Dermis blood vessel endothelial cell (primary cell): ENCODE measurements at places on chromosomes 2 and 18.

DNA sequence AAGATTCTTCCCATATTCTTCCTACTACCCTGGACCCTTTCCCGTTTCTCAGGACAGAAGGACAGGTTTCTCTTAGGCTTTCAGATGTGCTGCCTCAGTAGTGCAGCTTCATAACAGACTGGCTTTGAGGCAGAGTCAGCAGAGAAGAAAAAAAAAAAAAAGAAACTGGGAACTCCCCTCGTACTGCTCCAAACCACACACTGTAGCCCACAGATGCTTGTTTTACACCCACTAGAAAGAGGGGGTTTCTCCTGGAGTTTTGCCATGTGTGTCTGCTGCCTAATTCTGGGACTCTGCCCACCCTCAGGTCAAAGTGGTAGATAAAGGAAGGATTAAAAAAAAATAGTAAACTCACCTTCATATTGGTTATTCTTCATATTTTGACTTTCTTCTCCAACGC, 95.9 kb downstream of the NCOA1 start:
- DNase-seq: no peak

GRCh38 chr18:23243178-23243577, 107.9 kb downstream of the CABLES1 start:
- DNase-seq: no peak

GRCh38 chr2:148965623-148966437, 72.7 kb upstream of the LYPD6B start:
- DNase-seq: no peak

DNA sequence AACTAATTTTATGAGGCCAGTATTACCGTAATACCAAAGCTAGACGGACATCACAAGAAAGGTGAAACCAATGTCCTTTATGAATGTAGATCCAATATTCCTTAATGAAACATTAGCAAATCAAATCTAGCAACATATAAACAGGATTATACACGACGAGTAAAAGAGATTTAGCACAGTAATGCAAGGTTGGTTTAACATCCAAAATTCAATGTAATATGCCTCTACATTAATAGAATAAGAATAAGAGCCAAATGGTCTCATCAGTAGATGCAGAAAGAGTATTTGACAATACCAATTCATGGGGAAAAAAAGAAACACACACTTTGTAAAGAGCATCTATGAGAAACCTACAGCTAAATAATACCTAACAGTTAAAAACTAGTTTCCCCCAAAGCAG, 99.5 kb downstream of the TMEM163 start:
- DNase-seq: no peak

GRCh38 chr2:177397481-177398289, 5.1 kb downstream of the AGPS start:
- peak; percentile 81 for DNase-seq

DNA sequence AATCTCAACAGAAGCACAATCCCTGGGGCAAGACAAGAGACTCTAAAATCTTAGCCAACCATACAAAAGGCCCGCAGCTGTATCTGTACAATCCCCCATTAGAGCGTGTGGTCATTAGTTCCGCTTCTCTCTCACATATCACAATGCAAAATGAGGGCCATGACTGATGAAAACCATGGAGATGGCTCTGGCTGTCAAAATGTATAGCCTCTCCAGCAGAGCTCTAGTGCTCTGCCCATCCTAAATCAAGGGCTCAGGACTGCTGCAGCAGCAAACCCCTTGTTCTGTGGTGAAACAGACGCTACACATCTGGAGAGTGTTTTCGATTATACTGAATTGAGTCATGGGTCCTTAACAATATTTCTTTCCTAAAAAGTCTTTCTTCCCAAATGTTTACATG, 221.0 kb downstream of the PID1 start:
- no peak for DNase-seq

DNA sequence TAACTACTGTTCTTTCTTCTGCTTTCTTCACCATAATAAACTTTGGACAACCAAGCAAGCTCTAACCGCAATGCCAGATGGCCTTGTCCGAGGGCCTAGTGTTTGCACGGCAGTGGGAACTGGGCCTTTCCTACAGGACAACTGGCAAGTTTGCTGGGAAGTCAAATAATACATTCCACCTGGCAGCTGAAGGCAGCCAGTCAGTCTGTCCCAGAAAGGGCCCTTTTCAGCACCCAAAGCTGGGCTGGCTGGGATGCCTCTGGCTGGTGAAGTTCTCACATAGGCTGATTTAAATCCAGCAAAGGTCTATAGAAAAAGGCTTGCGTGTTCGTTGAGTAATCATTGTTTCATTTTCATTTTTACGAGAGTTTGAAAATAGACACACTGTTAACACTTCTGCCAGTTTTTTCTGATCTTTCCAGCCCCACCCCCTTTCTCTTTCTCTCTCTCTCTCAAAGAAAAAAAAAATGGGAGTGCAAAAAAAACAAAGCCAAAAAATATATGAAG, 110.0 kb upstream of the EPAS1 start:
- DNase-seq: peak; percentile 38

- DNase-seq: no peak
These were observed 781.9 kb downstream of the GALR1 start for GRCh38 chr18:78031589-78031988.

- no peak for DNase-seq
These were observed 21.6 kb downstream of the CUL3 start for GRCh38 chr2:224563537-224563936.

DNA sequence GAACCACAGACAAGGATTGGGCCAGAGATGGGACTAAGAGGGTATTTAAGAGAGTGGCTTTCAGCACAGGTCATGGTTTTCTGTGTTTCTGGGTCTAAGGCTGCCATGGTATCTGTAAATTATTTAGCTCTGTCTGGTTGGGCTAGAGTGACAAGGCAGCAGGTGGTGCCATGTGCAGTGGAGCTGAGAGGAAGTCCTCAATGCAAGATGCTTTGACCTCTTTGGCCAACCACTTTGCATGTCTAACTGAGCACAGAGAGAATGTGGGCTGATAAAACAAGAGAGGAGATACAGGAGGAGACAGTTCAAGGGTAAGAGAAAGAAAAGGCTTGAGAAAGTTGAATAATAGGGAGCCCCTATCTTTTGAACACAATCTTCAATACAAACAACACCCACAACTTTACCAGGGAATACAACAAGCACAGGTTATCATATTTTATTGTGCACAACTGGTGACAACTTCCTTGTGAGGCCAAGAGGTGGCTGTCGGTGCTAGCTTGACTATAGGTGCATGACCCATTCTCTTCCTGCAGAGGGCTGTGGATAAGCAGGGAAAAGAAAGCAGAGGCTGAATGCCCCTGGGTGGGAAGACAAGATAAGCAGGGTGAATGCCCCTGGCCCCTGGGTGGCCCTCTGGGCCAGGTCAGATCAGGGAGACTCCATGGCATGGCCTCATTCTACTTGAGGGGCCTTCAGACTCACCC, 12.3 kb downstream of the FLACC1 start:
- no peak for DNase-seq

DNA sequence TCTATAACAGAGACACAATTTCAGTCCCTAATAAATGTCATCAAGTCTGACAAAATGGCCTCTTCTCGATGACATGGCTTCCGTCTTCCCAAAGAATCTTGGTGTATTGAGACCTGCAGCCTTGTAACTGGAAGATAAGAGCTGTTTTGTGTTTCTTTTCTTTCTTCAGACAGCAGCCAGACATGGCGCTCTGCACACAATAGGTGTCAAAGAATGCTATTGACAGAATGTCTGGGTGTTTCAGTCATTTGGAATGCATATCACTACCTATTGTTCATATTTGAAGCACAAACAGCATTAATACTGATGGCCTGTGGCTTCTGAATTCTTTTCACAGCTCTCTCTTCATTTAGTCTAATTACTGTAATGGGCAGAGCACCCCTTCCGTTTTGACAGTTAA, 344.8 kb downstream of the RPRM start:
- DNase-seq: no peak

GRCh38 chr18:24388957-24389356, 8.7 kb downstream of the OSBPL1A start:
- DNase-seq: no peak

GRCh38 chr2:11698009-11698922, 28.3 kb upstream of the NTSR2 start:
- no peak for DNase-seq

GRCh38 chr2:152411154-152411553, 76.2 kb downstream of the FMNL2 start:
- DNase-seq: no peak

- DNase-seq: no peak
These were observed 991.9 kb upstream of the CHAC2 start for GRCh38 chr2:52775674-52776073.

DNA sequence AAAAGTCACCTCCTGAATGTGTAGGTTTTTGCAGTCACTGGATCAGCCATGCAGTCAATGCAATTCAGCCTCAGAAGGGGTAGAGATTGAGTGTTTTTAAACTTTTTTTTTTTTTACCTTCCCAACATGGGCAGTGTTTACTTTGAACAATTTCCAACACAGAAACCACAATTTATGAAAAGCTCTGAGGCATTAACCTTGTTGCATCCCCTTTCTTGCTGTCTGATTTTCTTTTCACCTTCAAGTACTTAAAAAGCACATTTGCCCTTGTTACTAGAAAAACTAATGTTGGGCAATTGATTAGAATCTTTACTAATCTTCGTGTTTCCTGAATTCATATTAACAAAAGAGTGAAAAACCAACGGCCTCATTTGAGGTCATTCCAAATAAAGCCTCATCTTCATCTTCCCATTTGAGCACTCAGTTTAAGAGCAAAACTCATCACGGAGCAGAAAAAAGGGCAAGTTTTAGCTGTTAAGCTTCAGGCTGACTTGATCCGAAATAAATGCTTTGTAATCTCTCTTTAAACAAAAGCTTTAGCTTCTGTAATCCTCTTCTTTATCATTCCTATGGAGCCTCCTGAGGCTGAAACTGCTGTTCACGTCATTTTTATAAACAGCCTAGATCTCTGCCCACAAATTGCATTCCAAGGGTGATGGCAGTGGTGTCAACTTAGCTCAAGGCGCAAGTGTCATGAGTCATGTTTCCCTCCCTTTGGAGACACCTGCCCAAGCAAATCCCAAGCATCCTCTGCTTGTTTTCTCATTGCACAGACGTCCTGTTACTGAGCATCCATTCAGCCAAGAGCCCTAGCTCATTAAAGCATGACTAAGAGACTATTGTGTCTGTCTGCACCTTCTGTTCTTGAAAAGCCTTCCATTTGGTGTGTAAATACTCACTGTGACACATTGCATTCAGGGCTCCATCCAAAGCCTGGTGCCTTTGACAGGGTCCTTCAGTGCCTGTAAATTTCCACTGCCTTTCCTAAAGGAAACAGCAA, 107.7 kb downstream of the HNMT start:
- no peak for DNase-seq

DNA sequence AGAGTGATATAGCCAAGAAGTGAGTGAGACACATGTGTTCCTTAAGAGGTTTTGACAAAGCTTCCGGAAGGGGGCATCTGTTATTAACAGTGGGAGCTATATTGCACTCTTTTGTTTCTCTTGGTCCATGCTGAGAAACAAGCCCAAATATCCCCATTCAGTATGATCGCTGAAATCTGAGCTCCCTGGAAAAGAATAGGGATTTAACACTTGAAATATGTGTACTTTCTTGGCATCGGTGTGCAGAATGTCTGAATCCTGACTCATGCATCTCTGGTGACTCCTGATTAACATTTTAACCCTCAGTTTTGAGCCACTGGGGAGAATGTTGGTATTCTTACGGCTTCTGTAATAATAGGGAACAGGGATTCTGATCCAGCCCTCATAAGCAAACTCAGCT, 448.1 kb downstream of the TSN start:
- peak; percentile 34 for DNase-seq

- peak; percentile 40 for DNase-seq
These were observed 18.2 kb downstream of the FBLN7 start for GRCh38 chr2:112156152-112156986.

- peak; percentile 37 for DNase-seq
These were observed 1.6 kb downstream of the ATOH8 start for GRCh38 chr2:85755122-85756027.

GRCh38 chr2:202669841-202670240, 35.1 kb downstream of the FAM117B start:
- no peak for DNase-seq
